Activated naive CD4-positive, alpha-beta T cell treated with anti-CD3 and anti-CD28 coated beads, Interleukin-2, amount 10 ng/mL, durations not matched to agents 7 days and 5 days (primary cell): ENCODE measurements at places on chromosomes 3 and 15.

DNA sequence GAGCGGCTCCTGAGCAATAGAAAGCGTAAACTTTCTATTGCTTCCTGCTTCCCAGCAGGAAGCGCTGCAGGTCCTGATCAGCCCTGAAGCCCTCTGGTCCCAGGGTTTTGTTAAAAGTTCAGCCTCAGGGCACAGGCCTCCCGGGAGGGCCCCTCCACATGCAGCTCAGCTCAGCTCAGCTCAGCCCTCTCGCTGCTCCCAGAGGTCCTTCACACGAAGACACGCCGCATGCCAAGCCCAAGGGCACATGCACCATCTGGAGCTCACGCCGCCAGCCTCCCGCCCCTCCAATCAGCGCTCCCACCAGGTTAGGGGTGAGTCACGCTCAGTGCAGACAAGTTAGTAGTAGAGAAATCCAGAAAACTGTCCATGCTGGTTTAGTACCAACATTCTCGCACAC lies 12.7 kb downstream of the TKT start:
- no peak for DNase-seq

DNA sequence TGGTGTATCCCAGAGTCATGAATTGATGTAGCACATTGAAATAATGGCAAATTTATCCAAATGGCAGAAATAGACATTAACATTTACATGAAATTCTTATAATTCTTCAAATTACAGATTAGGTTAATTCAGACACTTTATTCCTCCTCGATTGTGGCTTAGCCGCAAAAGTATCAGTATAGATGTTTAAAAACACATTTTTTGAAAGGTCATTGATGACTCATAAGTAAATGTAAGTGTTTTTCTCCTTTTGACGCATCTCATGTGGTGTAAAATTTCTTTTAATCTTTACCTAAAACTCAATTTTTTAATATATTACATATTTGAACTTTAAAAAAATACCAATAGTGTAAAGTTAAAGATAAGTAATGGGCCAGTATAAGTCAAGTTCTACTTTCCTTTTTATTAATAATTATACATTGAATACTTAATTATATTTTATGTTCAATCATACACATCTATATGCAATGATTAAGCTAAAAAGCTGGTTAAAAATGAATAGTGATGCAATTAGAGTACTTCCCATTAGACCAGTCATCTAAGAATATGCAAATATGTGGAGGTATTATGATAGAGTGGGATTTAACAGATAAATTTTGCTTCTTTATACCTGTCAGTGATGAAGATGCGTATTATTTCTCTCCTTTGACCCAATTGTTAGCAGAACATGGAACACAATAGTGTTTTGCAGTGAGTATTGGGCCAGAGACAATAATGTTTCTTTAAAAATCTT lies 678.1 kb upstream of the DPPA4 start:
- no peak for DNase-seq

DNA sequence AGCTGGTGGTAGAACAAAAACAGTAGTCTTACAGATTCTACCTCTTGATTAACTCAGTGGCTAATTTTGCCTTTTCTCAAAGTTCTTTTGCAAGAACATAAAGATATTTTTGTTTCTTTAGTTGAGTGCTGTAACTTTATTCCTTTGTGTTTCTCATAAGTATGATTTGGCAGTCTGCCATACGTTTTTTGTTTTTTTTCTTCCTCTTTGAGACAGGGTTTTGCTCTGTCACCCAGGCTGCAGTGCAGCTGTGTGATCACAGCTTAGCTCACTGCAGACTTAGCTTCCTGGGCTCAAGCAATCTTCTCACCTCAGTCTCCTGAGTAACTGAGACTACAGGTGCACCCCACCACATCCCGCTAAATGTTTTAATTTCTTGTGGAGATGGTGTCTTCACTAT lies 22.4 kb downstream of the B3GNT5 start:
- no peak for DNase-seq

DNA sequence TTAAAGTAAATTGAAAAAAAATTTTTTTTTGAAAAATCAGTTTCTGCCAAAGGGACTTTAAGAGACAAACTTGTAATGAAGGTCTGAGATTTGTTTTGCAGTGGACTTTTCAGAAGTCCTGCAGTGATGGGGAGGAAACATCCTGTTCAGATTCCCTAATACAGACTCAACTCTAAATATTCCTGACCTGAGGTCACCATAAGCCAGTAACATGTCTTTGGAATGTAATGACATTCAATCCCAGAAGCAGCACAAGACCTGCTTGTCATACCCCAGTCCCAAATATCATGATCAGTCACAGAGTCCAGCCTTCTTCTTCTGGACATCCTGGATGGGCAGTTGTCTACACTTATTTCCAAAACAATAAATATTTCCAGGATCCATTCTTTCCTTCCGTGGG lies 53.6 kb downstream of the TMEM39A start:
- DNase-seq = no peak

DNA sequence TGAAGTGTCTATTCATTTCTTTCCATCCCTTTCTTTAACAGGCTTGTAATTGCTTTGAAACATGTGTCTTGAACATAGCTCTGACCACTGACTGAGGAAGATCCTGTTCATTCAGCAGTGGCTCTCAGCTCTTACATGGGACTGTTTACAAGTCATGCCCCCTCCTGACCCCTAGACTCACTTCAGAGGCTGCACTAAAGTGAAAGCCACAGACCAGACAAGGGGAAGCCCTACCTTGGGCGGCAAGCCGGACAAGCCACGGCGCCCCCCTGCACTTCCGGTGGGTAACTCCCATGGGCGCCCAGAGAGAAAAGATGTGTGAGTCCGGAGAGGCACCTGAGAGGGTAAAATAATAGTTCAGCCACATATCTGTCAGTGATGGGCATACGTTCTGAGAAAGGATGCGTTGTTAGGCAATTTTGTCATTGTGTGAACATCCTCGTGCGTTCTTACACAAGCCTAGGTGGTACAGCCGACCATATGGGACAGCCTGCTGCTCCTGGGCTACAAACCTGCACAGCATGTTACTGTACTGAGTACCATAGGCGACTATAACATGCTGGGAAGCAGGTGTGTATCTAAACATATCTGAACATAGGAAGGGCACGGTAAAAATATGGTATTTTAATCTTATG lies 116.2 kb downstream of the CHSY1 start:
- no peak for DNase-seq

- no peak for DNase-seq
Measured at GRCh38 chr15:29802411-29802810, 19.9 kb downstream of the TJP1 start.

GRCh38 chr15:98286200-98286599 lies 325.7 kb downstream of the ARRDC4 start:
- DNase-seq = no peak

- DNase-seq = no peak
Measured at GRCh38 chr3:157058392-157059071, 101.4 kb downstream of the CCNL1 start.

GRCh38 chr3:160098926-160099626 lies 110.4 kb downstream of the IL12A start:
- no peak for DNase-seq
